ENCODE measurements at places on chromosomes 13 and 19. TPM values are rescaled to one million over a fixed set of nuclear protein-coding genes. Genes with fewer than 3 reads are reported as not detected.

Gene ZNF471
- polyA plus RNA-seq, result 2.2 TPM

Gene TTC9B
- polyA plus RNA-seq, result not detected

Gene PCSK4
- 1.9 TPM for polyA plus RNA-seq

Gene CBLC
- polyA plus RNA-seq, result 35.0 TPM

Gene ZNF473
- polyA plus RNA-seq, result 1.8 TPM

Gene PSG3
- not detected for polyA plus RNA-seq

Gene CLEC4M
- 0.04 TPM for polyA plus RNA-seq

Gene PLPPR3
- polyA plus RNA-seq, result not detected

Gene ZGLP1
- 8.2 TPM for polyA plus RNA-seq

Gene GZMM
- 0.86 TPM for polyA plus RNA-seq

Data from esophagus (tissue), 2 donors.